ENCODE measurements at places on chromosomes 6 and 20. TPM values are rescaled to one million over a fixed set of nuclear protein-coding genes. Genes with fewer than 3 reads are reported as not detected.

The PKIG gene
- total RNA-seq: 42.4 TPM

The STMND1 gene
- 1.9 TPM for total RNA-seq

The MAP1LC3A gene
- 47.8 TPM for total RNA-seq

The TSBP1 gene
- not detected for total RNA-seq

The AKAP7 gene
- 21.9 TPM for total RNA-seq

The BFSP1 gene
- total RNA-seq: 1.1 TPM

The KCNB1 gene
- total RNA-seq: 2.3 TPM

The MRPS10 gene
- total RNA-seq: 22.2 TPM

The RPS10 gene
- total RNA-seq: 999 TPM

The OR2J2 gene
- not detected for total RNA-seq

The METTL24 gene
- total RNA-seq: 1.2 TPM

The IL20RA gene
- 11.6 TPM for total RNA-seq

The TMEM244 gene
- total RNA-seq: not detected

The MYLK4 gene
- 0.43 TPM for total RNA-seq

The SLPI gene
- 132 TPM for total RNA-seq

The KCNQ5 gene
- 0.14 TPM for total RNA-seq

The LSM14B gene
- 33.5 TPM for total RNA-seq

The BPIFB4 gene
- not detected for total RNA-seq

The MCCD1 gene
- not detected for total RNA-seq

The DPPA5 gene
- not detected for total RNA-seq

The DSE gene
- total RNA-seq: 6.3 TPM

The KIF25 gene
- total RNA-seq: 0.41 TPM

The NKAIN4 gene
- total RNA-seq: 1.6 TPM

The THEMIS gene
- total RNA-seq: 2.7 TPM

The RAB22A gene
- 27.3 TPM for total RNA-seq

The TRAPPC3L gene
- total RNA-seq: not detected

The MCHR2 gene
- not detected for total RNA-seq

The TFAP2D gene
- total RNA-seq: not detected

The IL17F gene
- total RNA-seq: not detected

The TULP1 gene
- total RNA-seq: not detected

The HLA-DOB gene
- 0.38 TPM for total RNA-seq

The ECT2L gene
- not detected for total RNA-seq

The OR12D2 gene
- not detected for total RNA-seq

The SDCBP2 gene
- 320 TPM for total RNA-seq

The ME1 gene
- total RNA-seq: 10.4 TPM

The GABRR1 gene
- total RNA-seq: not detected

The KLHDC3 gene
- 84.1 TPM for total RNA-seq

The PRSS35 gene
- total RNA-seq: not detected
